Posterior cingulate gyrus (tissue), 11 donors: ENCODE measurements at places on chromosomes 7 and 10.

GRCh38 chr10:5447056-5447455, 34.7 kb downstream of the NET1 start:
- no peak for DNase-seq

DNA sequence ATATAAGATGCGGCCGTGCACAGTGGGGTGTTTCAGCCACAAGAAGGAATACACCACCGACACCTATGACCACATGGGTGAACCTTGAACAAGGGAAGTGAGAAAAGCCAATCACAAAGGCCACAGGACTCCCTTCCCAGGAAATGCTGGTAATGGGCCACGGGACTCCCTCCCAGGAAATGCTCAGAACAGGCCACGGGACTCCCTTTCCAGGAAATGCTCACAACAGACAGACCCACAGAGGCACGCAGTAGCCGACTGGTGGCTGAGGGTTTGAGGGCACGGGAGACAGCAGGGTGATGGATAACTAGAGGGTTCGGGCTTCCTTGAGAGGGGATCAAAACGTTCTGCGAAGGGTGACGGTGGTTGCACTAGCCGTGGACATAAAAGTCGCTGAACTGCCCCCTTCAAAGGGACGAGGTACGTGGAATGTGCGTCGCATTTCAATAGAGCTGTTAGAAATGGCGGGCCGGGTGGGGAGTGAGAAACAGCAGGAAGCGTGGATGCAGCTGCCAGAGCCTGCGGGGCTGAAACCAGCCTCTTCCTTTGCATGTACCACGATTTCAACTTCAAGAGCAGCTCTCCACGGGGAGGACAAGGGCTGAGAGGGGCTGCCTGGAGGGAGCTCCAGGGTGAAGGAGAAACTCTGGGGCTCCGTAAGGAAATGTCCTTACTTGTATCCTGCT, 274.0 kb downstream of the ELFN1 start:
- peak; percentile 7 for DNase-seq

DNA sequence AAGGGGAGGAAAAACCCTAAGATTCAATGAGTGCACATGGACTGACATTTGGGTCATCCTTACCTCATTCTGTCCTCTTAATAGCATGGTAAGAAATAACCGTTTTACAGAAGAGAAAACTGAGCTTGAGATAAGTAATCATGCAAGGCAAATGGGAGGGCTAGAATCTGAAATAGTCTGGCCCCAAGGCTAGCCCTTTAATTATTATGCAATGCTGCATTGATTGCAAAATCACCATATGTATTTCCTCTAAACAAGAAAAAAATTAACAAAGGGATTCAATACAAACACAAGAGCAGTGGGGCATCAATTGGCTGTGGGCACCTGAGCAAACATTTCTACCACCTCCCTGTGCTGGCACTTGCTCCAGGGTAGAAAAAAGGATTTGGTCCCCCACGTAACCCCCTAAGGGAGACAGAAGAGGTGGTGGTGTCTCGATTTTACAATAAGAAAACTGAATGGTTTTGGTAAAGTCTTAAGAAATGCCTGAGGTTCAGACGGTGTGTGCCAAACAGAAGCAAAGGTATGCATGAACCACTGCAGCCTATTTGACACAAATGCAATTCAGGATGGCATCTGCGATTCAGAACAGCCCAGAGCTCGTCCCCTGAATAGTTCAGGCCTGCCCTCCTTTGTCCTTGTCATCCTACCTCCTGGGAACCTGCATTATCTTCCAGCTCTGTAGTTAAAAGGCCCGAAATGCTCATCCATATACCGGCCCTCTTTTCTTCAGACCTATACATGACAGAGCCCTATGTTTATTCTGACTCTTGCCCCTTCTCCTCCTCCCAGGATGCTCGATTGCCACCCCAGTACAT, 23.6 kb downstream of the PIP4K2A start:
- DNase-seq, result no peak

- no peak for DNase-seq
Measured at GRCh38 chr7:101114492-101114891, 12.4 kb upstream of the SERPINE1 start.

DNA sequence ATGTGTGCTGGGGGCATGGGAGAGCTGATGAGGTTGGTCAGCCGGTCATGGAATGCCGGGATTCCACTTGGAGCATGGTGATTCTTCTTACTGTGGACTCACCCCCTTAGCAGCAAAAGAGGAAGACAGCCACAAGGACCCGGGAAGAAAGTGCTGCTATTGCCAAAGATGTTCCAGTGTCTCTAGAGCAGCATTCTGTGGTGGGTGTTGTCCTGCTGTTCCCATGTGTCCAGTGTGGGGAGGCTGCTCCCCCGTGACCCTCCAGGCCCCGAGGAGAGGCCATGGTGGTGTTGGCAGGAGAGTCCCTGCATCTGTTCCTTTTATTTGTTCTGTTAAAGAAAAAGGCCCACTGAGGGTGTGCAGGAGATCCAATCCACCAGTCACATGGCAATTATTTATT, 499.4 kb downstream of the RPS24 start:
- no peak for DNase-seq

- DNase-seq, result no peak
Measured at GRCh38 chr7:130394421-130395195, 14.3 kb downstream of the CPA1 start.
